Cardiac ventricle fibroblast (primary cell): ENCODE measurements at places on chromosomes 7 and 10. TPM values are rescaled to one million over a fixed set of nuclear protein-coding genes. Genes with fewer than 3 reads are reported as not detected.

Gene CARD11
- total RNA-seq = under 0.01 TPM in 1 of 2 replicates, not detected in the other

Gene PLAC9
- 116 and 174 TPM in 2 replicates for total RNA-seq

Gene ST8SIA6
- total RNA-seq = not detected in 2 replicates

Gene BAIAP2L1
- total RNA-seq = 1.6 and 4.4 TPM in 2 replicates

Gene RBP4
- total RNA-seq = 5.8 and 6.4 TPM in 2 replicates

Gene TMEM225B
- 0.87 TPM in 1 of 2 replicates, not detected in the other for total RNA-seq

Gene LRRD1
- total RNA-seq = not detected in 2 replicates

Gene DRGX
- not detected in 2 replicates for total RNA-seq

Gene NCF1
- total RNA-seq = not detected in 2 replicates

Gene CCAR1
- total RNA-seq = 29.3 and 41.3 TPM in 2 replicates

Gene CYP3A4
- total RNA-seq = not detected in 2 replicates

Gene DNAH11
- total RNA-seq = not detected in 2 replicates

Gene WDFY4
- total RNA-seq = not detected in 2 replicates

Gene CPXM2
- total RNA-seq = 0.75 and 1.7 TPM in 2 replicates

Gene C7orf33
- total RNA-seq = not detected in 2 replicates

Gene PNLIPRP2
- total RNA-seq = not detected in 2 replicates
